ENCODE measurements at places on chromosomes 7 and 10.

DNA sequence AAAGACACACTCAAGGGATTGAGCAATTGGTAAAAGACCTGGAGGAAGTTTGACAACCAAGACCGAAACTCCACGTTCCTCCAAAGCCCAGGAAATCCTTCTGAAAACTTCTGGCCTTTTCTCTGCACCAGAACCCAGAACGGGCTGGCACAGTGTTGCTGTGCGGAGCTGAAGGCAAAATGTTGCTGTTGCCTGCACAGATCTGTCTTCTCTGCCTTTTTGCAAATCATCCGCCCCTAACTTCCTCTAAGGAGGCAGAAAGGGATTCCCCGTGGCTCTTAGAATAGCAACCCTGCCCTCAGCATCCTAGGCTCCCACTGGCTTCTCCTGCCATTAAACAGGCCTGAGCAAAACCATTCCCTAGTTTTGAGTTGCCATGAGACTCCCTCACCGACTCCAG is 44.9 kb downstream of the FIGNL1 start:
- no peak for DNase-seq

DNA sequence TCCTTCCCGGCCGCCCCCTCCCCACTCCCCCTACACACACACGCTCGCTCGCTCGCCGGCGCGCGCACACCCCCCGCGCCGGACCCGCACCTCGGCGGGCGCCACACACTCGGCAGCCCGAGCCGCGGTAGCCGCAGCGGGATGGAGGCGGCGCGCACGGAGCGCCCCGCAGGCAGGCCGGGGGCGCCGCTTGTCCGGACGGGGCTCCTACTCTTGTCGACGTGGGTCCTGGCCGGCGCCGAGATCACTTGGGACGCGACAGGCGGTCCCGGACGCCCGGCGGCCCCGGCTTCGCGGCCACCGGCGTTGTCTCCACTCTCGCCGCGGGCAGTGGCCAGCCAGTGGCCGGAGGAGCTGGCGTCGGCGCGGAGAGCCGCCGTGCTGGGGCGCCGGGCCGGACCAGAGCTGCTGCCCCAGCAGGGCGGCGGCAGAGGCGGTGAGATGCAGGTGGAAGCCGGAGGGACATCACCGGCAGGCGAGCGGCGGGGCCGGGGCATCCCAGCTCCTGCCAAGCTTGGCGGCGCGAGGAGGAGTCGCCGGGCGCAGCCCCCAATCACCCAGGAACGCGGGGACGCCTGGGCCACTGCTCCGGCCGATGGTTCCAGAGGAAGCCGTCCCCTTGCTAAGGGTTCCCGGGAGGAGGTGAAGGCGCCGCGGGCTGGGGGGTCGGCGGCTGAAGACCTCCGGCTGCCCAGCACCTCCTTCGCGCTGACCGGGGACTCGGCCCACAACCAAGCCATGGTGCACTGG is at the start of gene SORCS3:
Gene SORCS3 (plus strand): TSS at position 104 of the 750 bp plus-strand sequence.
- DNase-seq = no peak

DNA sequence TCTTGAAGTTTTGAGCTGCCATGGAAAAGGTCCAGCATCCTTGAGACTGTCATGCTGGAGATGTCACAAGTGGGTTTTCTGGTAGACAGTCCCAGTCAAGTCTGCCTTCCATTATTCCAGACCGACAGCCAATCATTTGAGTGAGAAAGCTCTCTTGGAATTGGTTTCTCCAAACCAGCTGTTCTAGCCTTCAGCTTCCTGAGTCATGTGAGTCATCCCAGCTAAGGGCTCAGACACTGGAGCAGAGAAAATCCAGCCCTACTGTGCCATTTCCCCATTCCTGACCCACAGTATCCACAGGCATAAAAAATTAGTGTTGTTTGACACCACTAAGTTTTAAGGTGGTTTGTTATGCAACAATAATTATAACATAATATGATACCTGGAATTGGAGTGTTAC is 219.0 kb downstream of the ADRA2A start:
- no peak for DNase-seq

GRCh38 chr7:2244404-2244995 is 2.5 kb downstream of the NUDT1 start:
- no peak for DNase-seq

Measured in RPMI8226 (cell line).